GM18507 (cell line): ENCODE measurements at places on chromosomes 13 and 19.

GRCh38 chr19:3648037-3648905, 21.7 kb upstream of the CACTIN start:
- DNase-seq: no peak

GRCh38 chr19:17391371-17392151, 2.4 kb downstream of the CCDC194 start:
- DNase-seq: no peak

DNA sequence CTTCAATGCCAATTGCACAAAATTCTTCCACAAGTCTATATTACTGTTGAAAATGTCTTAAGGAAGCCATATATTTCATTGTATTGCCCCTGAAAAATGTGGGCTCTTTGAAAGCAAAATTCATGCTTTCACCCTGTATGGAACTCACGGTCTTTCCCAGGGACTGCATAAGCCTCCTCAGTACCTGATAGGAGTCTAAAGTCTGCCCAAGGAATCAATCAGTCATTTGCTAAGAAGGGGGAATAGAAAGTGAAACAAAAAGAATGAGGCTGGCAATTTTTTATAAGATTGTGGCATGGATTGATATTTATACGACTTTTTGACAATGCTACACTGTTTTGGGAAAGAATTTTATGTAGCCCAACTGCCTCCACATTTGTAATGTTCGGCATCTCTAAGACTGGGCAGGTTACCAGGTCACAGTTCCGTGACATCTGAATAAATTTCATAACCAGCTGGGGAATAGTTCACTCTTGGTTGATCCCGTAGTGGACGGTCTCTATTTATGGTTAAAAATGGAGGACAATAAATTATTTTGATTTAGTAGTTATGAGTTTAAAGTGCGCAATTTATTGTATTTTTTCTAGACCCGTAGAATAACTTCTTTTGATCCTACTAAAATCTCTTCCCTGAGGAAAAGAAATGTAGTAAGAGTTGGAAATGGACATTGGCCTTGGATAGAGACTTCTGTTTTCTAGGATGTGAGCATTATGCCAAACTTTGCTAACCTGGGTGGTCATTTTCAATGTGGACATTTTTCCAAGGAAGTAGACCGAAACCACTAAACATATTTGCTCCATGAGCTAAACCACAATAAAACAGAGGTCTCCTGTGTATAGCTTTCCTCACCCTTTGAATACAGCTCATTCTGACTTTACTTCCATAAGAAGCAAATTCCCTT, 1585.4 kb downstream of the EFNB2 start:
- no peak for DNase-seq

GRCh38 chr19:45764945-45765701, 3.9 kb downstream of the SIX5 start:
- DNase-seq: no peak

- no peak for DNase-seq
These were observed 3.8 kb downstream of the PDE4A start for GRCh38 chr19:10424011-10424637.

DNA sequence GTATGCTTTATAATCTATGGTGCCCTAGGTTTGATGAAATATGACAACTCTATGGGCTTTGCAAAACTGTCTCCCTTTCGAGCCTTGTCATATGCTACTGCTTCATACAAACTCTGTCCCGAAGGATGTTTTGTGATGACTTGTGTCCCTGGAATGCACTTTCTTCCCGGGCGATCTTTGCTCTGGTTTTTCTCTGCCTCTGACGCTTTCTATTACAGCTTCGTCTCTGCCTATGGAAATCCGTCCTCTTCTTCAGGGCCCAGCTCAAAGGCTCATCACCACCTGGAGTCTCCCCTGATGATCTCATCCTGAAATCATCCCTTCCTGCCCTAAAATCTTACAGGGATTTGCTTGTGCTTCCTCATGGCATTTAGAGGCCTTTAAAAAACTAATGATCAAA, 191.5 kb upstream of the KL start:
- no peak for DNase-seq

- DNase-seq: no peak
These were observed 162.5 kb upstream of the TSHZ3 start for GRCh38 chr19:31511696-31512095.

DNA sequence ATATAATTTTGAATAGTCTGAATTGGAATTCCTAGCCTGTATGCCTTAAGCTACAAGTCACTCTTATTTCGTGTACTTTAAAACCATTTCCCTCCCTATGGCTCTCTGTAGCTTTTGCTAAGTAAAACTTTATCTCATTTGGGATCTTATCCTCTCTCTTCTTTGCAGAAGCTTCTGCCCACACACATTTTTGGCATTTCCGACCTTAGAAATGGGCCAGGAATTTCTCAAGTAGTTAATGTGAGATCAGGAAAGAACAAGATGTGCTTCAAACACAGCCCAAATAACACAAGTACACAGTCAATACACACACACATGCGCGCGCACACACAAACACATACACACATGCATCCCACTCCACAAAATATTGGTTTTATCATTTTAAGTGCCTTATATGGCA, 931.0 kb upstream of the MIR17HG start:
- DNase-seq: no peak

DNA sequence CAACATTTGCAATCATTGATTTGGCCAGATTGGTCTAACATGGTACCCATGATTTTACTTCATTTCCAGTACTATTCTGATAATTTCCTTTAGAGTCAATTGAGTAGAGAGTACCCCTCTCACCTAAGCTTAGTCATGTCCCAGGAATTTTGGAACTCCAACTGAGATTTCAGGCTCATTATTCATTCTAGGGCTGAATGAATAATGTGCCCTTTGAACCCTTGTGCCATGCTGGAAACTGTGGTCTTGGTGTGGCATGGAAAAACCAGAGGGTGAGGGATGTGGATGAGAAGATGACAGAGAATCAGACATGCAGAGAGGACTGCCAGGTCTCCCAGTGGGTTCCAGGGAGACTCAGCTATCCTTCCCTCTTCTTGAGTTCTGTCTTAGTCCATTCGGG, 30.2 kb downstream of the ITM2B start:
- DNase-seq: no peak

DNA sequence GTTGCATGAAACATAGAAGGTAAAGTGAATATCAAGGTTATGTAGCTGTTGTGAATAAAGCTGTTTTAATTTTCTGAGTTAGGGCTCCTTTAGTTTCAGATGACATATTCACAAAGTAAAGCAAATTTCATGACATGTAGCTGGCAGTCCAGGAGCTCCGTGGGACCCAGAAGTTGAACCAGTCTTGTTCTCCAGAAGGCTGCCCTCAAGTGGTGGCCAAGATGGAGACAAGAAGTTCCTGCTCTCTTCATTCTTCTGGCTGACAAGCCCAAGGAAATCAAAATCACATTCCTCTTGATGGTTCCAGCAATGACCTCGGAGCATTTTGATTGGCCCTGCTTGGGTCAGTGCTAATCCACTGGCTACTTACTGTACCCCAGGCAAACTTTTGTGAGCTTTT, 128.7 kb downstream of the LIG4 start:
- DNase-seq: no peak

DNA sequence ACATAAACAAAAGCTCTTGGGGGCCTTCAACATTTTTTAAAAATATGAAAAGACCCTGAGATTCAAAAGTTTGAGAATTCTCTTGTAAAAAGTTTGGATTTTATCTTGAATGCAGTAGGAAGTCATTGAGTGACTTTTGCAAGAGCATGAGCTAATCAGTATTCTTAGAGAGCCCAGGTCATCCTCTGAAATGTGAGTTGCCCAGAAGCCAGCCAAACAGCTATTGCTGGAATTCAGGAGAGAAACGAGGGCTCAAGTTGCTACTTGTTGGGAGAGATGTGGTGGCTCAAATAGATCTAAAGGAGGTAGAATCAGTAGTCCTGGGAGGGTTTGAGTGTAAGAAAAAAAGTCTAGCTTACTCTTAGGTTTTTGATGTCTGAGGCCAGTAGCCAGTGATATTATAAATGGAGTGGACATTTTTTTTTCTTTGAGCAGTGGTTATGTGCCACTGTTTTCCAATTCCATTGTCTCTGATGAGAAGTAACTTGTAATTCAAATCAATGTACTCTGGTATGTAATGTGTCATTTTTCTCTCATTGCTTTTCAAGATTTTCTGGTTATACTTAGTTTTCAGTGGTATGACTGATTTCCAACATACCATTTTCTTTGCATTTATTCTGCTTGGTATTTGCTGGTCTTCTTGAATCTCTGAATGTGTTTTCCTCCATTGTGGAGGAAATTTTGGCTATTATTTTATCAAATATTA, 30.7 kb downstream of the LMO7 start:
- no peak for DNase-seq

DNA sequence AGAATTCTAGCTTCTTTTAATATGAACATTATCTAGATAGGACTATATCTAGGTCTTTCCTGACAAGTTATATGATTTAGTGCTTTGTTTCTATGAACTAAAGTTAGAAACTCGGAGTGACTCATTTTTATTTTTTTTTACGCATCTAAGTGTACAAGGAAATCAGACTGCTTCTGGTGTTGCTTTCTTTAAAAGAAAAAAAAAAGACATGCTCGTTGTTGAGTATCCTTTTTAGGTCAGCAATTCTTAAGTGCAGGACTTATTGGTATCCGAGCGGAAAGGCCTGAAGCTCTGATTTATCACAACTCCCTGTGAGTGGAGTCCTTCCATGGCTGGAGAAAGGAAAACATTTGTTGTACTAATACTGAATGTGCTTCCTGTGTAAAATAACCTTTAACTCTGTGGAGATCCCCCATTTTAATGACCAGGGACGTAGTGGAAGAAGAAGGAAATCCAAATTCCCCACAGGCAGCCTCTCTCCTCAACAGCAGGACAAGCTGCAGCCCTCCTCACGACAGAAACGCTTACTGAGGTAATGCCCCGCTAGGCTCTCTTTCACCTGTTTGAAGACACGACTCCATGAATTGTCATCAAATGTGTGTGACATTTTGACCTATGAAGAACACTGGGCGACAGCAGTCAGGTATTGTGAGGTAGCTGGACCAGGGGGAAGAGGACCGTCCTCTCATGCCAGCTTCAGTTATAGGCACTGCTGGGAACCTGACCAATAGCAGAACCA, 17.9 kb upstream of the POMP start:
- no peak for DNase-seq

DNA sequence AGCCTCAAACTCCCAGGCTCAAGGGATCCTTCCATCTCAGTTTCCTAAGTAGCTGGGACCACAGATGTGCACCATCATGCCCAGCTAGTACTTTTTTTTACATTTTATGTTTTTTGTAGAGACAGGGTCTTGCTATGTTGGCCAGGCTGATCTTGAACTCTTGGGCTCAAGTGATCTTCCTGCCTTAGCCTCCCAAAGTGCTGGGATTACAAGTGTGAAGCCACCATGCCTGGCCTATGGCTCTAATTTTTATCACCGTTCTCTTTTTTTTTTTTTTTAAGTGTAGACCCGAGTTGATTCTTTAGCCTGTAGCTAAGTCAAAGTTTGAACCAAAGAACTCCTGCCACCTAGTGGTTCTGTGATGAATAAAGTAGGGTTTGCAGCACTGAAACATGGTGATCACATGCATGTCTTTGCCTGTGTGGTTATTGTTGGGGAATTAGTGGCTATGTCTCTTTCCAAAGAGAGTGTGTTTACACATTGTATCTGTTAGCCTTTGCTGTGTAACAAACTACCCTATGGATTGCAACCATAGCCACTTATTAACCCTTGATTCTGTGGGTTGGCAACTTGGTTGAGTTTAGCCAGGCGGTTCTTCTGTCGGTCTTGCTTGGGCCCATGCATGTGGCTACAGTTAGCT, 11.6 kb downstream of the NFILZ start:
- DNase-seq: no peak

DNA sequence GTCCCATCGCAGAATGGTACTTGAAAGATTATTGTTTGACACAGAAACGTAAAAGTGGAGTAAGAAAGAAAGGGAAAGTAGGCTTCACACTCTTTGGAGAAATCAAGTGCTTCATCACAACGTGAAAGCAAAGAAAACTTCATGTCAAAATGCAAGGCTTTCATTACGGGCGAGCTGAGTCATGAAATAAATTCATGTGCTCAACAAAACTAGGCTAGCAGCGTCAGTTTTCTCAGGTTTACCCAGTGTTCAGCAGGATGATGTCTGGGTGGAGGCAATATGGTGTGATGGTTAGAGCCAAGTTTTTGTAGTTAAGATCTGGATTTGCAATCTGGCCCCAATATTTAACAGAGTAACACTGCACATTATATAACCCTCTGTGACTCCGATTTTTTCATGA, 128.0 kb downstream of the TRPC4 start:
- no peak for DNase-seq

DNA sequence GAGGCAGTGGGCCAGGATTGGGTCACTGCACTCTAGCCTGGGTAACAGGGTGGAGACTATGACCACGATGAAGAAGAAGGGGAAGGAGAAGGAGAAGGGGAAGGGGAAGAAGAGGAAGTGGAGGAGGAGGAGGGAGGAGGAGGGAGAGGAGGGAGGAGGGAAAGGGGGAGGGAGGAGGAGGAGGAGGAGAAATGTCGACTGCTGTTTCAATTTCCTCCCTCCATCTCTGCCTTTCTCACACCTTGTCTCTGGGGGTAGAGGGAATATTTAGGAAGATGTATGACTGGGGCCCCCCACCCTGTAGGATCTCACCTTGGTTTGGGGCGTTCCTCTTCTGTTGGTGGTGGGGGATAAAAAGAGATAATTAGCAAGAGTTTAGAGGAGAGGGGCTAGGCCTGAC, 3.8 kb downstream of the TNNT1 start:
- DNase-seq: no peak

- DNase-seq: no peak
These were observed 222.1 kb downstream of the ZIC5 start for GRCh38 chr13:99749271-99750019.

- DNase-seq: no peak
These were observed 62.8 kb upstream of the LRCH1 start for GRCh38 chr13:46490129-46490528.

GRCh38 chr13:111031531-111031961, 83.6 kb upstream of the ARHGEF7 start:
- no peak for DNase-seq

- no peak for DNase-seq
These were observed 746.6 kb downstream of the UQCRFS1 start for GRCh38 chr19:28466107-28467045.

DNA sequence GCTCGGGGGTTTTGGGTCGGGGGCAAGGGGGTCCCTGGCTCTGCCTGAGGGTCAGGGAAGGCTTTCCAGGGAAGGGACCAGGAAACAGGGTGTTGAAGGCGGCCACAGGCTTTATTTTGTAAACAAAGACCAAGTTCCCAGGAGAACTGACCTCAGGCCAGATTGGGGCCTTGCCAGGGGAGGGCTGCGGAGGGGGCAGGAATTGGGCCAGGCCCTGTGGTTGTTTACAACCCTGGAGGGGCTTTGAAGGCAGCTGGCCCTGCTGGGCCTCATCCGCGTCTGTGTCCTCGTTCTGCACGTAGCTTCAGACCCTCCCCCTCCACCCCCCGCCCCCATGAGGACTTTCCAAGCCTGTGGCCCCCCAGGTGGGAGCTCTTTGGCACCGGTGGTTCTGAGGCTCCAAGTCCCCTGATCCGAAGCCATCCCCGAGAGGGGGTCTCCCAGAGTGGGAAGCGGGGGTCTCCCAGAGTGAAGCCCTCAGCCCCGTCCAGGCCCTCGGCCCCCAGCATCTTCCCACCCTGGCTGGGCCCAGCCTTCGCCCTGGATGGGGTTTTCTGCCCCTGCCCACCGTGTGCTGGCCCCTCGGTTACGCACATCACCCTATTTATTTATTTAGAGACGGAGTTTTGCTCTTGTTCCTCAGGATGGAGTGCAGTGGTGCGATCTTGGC, 13.5 kb upstream of the BSG start:
- no peak for DNase-seq

- no peak for DNase-seq
These were observed 6.6 kb downstream of the ZBTB7A start for GRCh38 chr19:4059891-4060620.

GRCh38 chr19:56273563-56274117, 1.1 kb downstream of the EDDM13 start:
- no peak for DNase-seq
